Osteoblast (primary cell): ENCODE measurements at places on chromosomes 5 and 9.

DNA sequence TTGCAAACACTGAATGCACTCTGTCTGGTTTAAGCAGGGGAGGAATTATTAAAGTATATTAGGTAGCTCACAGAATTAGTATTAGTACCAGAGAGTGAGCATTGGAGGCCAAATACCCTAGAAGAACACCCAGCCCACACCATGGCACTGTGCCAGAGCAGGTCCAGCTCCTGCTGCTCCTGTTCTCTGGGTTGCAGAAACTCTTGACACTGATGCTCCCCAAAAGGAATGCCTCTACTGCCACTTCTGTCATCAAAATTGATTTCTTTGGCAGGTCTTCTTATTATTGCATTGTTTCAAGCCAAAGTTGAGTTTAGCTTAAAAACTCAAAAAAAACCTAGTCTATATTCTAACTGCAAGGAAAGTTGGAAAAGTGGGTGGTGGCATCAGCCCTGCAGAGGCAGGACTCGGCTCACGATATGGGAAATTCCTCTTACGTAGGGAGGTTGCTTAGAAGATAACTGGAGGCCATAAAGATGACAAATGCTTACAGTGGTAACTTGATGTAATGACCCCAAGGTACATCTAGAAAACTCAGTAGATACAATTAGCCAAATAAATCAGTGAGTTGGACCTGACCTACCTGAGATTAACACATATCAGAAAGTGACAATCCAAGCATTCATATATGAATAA lies 123.4 kb downstream of the CD180 start:
- H3K4me3 ChIP-seq = no peak overlapping the region
- H3K36me3 ChIP-seq = no peaks in the 10 kb centered on the region
- no peak for DNase-seq
- no peaks in the 10 kb centered on the region for H3K4me1 ChIP-seq

DNA sequence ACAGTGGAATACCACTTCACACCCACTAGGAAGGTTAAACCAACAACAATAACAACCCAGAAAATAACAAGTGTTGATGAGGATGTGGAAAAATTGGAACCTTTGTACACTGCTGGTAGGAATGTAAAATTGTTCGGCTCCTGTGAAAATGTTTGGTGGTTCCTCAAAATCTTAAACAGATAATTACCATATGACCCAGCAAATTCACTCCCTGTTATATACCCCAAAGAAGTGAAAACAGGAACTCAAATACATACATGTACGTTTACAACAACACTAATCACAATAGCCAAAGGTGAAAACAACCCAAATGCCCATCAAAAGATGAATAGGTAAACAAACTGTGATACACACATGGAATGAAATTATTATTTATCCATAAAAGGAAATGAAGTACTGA lies 178.5 kb upstream of the PHYKPL start:
- H3K36me3 ChIP-seq = no peaks in the 10 kb centered on the region
- peaks cover 4% of the 10 kb centered on the region for H3K27me3 ChIP-seq
- H3K4me3 ChIP-seq = no peak overlapping the region
- no peak overlapping the region for H3K27ac ChIP-seq

DNA sequence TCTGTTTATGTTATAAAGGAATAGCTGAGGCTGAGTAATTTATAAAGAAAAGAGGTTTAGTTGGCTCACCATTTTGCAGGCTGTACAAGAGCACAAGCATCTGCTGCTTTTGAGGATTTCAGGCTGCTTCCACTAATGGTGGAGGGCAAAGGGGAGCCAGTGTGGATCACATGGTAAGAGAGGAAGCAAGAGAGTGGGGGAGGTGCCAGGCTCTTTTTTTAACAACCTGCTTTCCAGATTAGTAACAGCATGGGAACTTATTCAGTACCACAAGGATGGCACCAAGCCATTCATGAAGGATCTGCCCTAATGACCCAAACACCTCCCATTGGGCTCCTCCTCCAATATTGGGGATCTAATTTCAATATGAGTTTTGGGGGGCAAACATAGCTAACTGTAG lies 40.4 kb downstream of the CCL28 start:
- no peak overlapping the region for H3K4me3 ChIP-seq
- no peak for DNase-seq
- no peaks in the 10 kb centered on the region for H3K27me3 ChIP-seq
- peaks cover 5% of the 10 kb centered on the region for H3K4me1 ChIP-seq

DNA sequence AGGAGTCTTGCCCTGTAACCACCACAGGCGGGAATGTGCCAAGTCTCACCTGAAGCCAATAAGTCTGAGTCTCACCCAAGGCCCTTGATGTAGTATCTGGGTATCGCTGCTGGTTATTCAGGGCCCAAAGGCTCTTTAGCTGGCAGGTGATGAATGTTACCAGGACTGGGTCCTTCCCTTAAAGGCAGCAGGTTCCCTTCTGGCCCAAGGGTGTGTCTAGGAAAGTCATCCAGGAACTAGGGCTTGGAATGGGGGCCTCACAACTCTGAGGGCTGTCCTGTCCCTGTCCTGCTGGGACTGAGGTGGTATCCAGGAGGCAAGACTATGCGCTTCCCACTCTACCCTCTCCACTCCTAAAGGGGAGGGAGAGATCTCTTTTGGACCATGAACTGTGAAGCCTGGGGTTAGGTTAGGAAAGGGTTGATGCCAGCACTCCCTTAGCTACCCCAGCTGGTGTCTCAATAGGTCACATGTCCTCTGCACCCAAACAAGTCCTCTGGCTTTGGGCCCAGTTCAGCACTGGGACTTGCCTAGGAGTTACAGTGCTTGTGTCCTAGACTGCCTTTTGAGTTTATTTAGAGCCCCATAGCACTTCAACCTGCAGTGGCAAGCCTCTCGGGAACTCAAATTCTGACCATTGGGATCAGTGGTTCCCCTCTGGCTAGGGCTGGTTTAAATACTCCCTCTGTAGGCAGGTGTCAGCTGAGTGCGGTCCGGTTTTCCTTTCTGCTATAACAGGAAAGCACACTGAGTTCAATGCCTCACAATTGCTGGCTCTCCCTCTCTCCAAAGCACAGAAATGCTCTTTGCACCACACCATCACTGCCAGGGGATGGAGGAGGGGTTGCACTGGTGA lies 22.5 kb upstream of the RANBP3L start:
- no peak overlapping the region for H3K27ac ChIP-seq
- no peak for DNase-seq
- H3K36me3 ChIP-seq = no peaks in the 10 kb centered on the region
- no peak overlapping the region for H3K4me3 ChIP-seq

- H3K27me3 ChIP-seq = no peaks in the 10 kb centered on the region
- no peaks in the 10 kb centered on the region for H3K36me3 ChIP-seq
- no peak overlapping the region for H3K4me3 ChIP-seq
- H3K27ac ChIP-seq = no peak overlapping the region
These were observed 34.0 kb upstream of the HOMER1 start for GRCh38 chr5:79547982-79548381.

DNA sequence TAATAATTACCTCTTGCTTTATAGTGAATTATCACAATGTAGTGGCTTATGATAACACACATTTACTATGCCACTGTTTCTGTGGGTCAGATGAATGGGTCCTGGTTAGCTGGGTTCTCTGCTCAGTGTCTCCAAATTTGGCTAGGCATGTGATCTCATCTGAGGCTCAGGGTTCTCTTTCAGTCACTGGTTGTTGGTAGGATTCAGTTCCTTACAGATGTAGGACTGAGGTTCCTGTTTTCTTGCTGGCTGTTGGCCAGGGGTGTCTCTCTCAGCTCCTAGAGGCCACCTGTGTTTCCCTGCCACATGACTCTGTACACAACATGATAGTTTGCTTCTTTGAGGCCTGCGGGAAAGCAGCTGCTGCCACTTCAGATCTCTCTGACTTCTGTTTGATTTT lies 7.1 kb downstream of the NFX1 start:
- no peaks in the 10 kb centered on the region for H3K27me3 ChIP-seq
- no peak overlapping the region for H3K4me3 ChIP-seq
- no peak overlapping the region for H3K27ac ChIP-seq

DNA sequence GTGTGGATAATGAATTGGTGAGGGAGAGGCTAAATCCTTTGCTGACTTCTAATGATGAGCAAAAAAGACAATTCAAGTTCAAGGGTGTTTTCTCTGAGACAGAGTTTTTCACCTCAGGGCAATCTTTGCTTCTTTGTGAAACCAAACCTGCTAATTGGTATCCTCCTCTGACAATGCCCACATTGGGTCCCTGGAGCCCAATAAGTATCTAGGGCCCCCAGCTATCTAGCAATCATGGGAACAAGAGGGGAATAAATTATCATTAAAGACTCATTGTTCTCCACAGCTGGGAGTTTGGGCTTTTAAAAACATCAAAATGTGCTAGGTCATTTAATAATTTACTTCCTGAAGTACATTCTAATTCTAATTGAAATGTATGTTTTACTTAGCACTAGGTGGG lies 227.3 kb downstream of the TMEM167A start:
- no peak for DNase-seq
- H3K27ac ChIP-seq = no peak overlapping the region
- H3K4me1 ChIP-seq = no peaks in the 10 kb centered on the region
- no peak overlapping the region for H3K4me3 ChIP-seq
- no peaks in the 10 kb centered on the region for H3K36me3 ChIP-seq
- peaks cover 3% of the 10 kb centered on the region for H3K27me3 ChIP-seq
